ENCODE measurements at places on chromosomes 2 and 18.

- DNase-seq = no peak
These were observed 68.8 kb downstream of the WDSUB1 start for GRCh38 chr2:159217676-159218075.

- no peak for DNase-seq
These were observed 122.9 kb downstream of the ZNF521 start for GRCh38 chr18:25229081-25229480.

DNA sequence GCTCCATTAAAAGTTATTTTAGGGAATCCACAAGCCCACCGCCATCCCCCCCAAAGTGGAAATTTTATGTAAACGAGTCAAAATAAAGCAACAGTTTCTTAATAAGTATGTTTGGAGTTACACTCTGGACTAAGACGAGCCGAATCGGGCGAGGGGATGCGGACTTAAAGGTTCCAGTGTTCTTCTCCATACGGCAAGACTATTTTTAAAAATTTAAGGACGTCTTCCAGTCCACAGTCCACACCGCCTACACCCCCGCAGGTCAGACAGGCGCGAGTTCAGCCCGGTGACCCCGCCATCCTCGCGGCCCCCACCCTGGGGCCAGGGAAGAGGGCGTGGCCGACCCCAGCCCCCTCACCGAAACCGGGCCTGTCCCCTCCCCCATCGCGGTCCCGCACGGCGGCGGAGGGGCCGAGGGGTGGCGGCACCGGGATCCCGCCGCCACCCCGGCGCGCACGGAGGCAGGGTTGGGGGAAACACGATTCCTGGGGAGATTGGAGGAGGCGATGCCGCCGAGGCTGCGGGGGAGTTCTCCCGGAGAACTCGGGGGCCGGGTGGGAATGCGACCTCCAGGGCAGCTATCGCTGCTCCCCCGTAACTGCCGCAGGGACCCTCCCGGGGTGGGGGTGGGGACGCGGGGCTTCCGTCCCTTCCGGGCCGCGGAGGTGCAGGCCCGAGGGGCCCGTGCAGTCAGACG, 24.5 kb upstream of the SMAD7 start:
- DNase-seq = no peak

DNA sequence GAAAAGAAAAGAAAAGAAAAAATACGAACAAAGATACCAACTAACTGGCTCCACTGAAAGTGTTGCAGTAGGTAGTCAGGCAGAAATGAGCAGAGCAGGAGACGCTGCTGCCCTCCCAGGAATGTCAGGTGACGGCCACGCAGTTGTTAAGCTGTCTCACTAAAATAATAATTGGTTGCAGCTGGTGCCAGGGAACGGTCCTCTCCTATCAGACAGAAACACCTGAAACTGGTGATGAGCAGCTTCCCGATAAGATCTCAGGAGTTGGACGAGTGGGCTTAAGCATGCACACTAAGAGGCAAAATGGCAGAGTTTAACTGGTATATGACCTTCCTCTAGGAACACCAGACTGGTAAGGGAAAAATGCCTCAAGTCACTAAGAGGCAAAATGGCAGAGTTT, 611.1 kb downstream of the ZEB2 start:
- no peak for DNase-seq

DNA sequence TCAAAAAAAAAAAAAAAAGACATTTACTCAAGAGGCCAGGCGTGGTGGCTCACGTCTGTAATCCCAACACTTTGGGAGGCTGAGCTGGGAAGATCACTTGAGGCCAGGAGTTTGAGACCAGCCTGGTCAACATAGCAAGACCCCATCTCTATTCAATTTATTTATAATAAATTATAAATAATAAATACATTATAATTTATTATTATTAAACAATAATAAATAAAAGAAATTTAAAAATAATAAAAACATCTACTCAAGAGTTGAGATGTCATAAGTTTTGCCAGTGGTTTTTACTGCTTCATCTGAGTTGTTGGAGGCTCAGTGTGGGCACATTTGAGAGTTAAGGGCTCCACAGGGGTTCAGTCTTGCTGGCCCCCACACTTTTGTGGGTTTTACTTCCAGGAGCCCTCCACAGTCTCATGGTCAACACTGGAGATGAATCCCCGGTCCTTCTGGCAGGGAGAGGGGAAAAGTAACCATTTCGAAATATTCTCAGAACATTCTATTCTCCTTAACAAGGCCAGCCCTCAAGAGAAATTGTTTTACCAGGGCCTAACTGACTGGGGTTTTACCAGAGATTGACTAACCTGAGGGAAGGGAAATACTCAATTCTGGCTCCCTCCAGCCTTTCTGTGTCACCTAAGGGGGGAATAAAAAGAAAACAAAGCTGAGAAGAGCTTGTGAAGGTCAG, 51.6 kb upstream of the NCOA1 start:
- DNase-seq = no peak

DNA sequence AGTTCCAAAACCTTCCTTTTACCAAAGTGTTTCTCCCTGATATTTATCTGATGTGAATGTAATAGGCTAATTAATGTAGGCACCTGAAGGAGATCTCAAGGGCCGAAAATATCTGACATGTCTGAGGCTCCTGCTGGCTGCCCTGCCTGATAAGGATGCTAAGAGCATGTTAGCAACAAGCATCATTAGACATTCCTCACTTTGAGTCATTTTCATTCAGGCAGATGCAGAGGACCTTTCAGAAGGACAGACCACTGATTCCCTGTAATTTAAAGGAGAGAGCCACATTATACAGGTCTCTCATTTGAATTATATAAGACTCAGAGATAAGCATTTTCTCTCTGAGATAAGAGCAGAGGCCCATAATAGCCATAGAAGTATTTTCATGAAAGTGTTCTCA, 222.4 kb upstream of the NCKAP5 start:
- no peak for DNase-seq

GRCh38 chr2:156196031-156196430, 136.5 kb downstream of the NR4A2 start:
- DNase-seq = no peak

GRCh38 chr2:74740741-74741431, 86.8 kb downstream of the SEMA4F start:
- no peak for DNase-seq

DNA sequence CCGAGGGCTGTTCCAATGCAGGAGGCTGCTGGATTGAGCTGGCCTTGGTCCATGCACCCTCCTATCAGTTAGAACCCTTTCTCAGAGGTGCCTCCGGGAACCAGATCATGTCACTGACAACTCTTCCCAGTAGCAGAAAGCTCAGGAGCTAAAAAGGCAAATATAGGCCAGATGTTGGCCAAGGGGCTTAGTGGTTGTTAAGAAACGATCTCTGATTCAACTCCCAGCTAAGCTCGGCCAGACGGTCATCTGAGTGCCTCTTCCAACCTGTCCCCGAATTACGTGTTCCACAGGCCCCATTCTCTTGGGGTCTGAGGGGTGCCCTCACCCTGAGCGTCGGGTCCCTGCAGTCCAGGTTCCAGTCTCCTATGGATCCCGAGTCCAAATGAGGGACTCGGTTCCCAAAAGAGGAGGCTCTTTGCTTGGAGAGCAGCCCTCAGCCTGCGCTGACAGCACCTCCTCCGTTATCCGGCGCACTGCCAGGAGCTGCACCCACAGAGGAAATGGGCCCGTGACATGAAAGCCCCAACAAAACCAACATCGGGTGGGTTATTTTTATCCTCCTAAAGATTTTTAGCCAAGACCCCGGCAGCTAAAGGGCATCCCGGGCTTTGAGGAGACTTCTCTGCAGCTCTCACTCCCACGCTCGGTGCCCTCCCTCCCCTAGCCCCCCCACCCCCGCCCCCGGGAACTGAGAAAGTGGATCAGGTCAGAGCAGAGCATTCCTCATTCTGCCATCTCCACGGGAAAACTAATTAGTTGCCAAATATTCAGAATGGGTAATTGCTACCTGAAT, 106.6 kb upstream of the ID2 start:
- DNase-seq = no peak

DNA sequence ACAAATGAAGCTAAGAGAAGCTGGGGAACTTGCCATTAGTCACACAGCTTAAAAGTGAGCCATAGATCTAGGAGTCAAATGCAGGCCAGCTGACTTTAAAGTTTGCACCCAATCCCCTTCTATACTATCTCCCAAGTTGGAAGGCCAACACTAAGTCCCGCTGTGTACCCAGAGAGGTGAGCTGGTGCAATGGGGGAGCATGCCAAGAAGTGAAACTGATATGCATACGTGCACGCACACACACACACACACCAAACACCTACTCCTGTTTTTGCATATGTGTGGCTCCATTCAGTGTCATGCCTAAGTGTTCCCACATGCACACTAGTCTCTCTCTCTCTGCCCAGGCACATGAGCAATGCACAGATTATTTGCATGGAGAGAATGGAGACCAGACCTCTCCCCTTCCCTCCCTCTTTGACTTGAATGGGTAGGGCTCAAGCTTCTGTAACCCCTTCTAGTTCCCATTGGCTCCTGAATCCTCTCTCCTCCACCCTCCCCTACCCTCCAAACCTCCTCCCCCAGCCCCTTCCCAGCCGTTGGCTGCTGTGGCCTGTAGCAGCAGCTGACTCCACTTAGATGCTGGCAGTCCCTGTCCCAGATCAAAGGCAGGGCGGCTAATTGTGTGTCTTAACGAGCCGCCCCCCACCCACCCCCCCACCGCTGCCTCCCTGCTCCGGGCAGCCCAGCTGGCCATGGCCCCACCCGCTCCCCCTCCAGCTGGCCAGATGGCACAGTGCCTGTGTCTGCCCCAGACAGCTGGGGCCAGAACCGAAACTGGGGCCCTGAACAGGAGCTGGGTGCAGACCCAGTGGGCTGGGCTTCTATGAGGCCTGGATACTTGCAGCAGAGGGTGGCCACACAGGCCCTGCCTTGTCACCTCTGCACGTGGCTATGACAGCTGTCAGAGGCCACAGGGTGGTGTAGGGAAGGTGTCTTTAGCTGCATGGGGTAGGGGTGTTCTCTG, 5.6 kb downstream of the WNT10A start:
- no peak for DNase-seq

DNA sequence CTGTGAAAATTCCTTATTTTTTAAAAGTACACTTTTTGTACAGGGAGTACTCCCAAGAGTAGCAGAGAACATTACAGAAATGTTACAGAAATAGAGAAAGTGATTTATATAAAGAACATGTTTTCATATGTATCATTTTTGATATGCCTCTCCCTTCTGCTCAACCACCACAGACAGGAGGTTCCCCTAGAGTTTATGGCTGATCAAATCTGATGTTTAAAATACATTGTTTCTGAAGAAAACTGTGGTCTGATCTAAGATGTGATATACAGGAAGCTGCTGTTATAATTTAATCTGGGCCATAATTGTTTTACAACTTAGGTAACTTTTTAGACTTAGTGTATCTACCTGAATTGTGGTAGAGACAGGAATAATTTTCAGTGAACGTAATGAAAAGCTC, 37.0 kb downstream of the STAT4 start:
- DNase-seq = no peak

DNA sequence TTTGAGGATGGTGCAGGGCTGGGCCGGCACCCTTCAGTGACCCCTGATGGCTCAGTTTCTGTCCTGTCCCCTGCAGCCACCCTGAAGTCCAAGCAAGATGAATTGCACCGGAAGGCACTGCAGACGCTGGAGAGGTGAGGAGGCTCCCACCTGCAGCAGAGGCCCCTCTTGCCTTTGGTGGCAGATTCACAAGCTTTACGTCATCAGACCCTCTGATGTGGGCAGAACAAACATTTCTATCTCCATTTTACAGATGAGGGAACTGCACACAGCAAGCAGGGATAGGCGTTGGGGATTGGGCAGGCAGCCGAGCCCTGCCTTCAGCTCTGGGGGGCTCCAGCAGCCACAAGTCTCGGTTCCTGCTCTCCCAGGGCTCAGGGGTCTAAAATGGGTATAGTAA, 107.7 kb upstream of the MCFD2 start:
- no peak for DNase-seq

GRCh38 chr2:190947711-190948251, 66.2 kb downstream of the STAT1 start:
- no peak for DNase-seq

DNA sequence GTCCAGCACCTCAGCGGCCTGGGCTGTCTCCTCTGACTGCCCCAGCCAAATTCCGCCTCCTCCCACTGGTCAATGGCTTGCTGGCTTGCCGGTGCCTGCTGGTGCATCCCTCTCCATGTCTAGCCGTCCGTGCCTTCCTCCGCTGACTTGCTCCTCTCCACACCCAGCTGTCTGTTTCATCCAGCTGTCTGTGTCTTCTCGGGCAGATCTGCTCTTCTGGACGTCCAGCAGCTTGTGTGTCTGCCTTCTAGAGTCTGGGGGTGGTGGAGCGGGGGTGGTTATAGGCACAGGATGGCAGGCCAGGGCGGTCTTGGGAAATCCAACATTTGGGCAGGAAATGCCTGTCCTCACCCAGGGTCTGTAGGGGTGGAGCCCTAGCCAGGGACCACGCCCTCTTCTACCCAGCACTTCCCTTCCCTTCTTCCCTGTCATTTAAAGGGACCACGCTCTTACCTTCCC, 369.2 kb downstream of the GALNT13 start:
- DNase-seq = no peak

GRCh38 chr2:234430871-234431270, 66.0 kb downstream of the ARL4C start:
- no peak for DNase-seq

DNA sequence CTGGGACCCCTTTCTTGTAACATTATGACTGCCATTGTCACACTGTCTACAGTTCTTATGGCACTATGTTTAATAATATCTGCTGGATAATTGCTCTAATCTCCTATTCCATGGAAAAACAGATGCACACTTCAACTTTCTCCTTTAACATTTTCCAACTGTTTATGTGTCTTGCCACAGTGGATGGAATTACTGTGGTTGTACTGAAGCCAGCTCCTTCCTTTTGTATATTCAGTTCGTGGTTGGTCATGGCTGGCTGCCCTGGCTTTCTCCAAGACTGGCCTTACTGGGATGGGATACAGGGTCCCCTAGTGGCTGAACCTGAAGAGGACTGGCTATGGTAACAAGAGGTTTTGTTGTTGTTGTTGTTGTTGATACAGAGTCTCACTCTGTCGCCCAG, 113.9 kb downstream of the SS18 start:
- no peak for DNase-seq

DNA sequence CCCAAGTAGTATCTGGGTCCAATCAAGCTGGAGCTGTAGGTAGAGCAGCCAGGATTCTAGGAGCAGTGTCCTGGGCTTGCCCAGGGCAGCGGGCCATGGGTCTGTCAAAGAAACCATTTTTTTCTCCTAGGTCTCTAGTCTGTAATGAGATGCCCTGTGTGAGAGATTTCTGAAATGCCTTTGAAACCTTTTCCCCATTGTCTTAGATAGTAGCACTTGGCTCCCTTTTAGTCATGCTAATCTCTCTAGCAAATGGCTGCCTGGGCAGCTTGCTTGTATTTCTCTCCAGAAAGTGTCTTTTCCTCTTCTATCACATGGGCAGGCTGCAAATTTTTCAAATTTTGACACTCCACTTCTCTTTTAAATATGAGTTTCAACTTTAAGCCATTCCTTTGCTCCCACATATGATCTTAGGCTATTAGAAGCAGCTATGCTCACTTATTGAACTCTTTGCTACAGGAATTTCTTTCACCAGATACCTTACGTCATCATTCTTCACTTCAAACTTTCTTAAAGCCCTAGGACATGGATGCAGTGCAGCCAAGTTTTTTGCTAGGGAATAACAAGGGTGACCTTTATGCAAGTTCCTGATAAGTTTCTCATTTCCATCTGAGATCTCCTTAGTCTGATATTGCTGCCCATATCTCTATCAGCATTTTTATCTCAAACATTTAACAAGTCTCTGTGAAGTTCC, 890.2 kb upstream of the VRK2 start:
- DNase-seq = no peak

GRCh38 chr18:79616651-79617510, 62.7 kb upstream of the CTDP1 start:
- no peak for DNase-seq

Data from GM12892 (cell line).